Breast epithelium (tissue), 4 donors: ENCODE measurements at places on chromosomes 1 and 21.
A peak's percentile ranks its signal among the peaks of the same experiment; 100 is the strongest.

- DNase-seq = no peak
Observed at GRCh38 chr1:2088458-2088857, 38.2 kb downstream of the PRKCZ start.

- DNase-seq = no peak
Observed at GRCh38 chr21:32333953-32334673, 35.5 kb downstream of the MRAP start.

DNA sequence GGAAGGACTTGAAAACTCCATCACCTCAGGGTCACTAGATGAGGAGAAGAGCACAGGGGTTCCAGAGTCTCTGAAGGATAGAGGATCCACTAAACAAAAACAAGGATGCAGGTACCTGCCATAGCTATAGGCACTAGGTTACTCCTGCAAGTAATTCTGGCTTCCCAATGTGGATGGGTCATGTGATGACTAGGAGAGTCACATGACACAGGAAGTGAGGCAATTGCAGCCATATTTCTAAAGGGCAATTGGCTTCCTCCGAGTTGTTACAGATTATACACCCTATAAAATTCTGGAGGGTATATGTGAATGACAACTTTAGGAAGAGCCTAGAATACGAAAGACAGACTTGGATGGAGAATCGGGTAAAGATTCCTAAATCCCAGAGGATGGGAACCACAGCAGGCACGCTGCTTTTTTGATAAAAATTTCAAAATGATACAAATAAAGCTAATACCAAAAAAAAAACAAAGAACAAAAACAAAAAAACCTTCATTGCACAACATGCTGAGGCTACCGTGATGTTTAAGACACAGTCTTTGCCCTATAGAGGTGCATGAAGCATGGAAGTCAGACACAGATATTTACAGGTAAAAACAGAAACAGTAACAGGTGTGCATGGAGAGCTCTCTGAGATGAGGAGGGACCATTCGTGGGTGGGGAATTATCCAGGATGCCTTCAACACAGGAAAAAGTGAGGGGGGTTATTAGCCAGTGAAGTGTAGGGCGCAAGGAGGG is 10.5 kb downstream of the MTX1 start:
- DNase-seq = no peak

DNA sequence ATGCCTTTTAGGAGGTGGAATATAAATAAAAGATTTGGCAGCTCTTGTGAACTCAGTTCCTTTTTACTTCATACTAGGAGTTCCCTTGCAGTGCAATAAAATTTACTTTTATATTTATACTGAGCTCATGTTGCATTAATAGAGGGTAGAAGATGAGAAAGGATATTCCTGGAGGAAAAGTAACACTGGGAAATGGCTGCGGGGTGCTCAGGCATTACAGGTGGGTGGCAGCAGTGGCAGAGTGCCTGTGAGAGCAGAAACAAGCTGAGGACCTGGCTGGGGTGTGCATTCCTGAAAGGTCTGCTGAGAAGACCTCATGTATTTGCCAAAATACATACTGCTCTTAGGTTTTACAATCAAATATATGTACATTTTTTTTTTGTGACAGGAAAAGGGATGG is 126.9 kb downstream of the COQ8A start:
- no peak for DNase-seq

- DNase-seq = peak; percentile 20
Observed at GRCh38 chr1:202806845-202807450, 1.3 kb downstream of the KDM5B start.

DNA sequence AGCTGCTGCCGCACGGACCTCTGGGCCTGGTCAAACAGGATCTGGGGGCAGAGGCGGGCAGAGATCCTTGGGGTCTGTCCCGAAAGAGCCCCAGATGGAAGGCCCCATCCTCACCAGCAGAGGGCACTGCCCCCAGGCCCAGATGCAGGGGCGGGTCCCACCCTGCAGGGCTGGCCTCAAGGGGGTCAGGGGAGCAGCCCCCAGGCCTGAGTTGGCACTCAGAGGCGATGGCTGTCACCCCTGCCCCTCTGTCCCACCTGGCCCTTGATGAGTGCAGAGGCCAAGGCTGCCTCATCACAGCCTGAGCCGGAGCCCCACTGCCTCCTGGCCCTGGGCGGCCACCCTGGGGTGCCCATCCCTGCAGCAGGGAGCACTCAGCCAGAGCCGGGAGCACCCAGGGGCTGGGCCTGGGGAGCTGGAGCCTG is 5.7 kb downstream of the ACAP3 start:
- no peak for DNase-seq

GRCh38 chr1:217140041-217140901 is 417.0 kb upstream of the ESRRG start:
- no peak for DNase-seq

DNA sequence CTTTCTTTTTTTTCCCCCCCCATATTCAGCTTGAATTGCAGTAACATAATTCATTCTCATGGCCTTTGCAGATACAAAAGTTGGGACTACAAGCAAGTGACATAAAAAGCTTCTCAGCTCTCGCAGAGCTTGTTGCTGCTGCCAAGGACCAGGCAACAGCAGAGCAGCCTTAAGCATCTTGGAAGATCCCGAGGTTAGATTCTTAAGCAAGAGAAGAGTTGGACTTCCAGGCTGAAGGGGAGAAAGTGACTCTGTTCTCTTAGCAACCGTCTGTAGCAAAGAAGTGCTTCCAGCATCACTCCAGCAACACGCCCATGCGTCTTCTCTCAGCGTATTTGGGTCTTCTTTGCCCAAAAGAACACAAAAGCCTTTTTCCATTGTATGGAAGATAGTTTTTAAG is 20.7 kb downstream of the AGT start:
- DNase-seq = no peak

DNA sequence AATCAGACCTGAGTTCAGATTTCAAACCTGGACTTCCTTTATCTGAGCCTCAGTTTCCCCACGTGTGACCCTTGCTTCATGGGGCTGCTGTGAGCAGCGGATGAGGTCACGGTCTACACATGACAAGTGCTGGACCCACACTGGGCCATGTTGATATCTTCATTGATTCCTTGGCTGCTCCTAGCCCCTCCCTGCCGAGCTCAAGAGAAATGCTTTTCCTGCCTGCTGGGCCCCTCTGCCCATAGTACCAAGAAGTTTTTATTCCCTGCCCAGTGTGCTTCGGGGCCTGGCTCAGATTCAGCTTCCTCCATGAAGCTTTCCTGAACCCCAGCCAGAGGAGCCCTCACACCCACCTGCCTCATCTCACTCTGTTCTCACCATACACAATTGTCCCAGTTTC is 181.6 kb downstream of the PTPRU start:
- no peak for DNase-seq

- no peak for DNase-seq
Observed at GRCh38 chr1:47783638-47784496, 213.3 kb downstream of the TRABD2B start.

DNA sequence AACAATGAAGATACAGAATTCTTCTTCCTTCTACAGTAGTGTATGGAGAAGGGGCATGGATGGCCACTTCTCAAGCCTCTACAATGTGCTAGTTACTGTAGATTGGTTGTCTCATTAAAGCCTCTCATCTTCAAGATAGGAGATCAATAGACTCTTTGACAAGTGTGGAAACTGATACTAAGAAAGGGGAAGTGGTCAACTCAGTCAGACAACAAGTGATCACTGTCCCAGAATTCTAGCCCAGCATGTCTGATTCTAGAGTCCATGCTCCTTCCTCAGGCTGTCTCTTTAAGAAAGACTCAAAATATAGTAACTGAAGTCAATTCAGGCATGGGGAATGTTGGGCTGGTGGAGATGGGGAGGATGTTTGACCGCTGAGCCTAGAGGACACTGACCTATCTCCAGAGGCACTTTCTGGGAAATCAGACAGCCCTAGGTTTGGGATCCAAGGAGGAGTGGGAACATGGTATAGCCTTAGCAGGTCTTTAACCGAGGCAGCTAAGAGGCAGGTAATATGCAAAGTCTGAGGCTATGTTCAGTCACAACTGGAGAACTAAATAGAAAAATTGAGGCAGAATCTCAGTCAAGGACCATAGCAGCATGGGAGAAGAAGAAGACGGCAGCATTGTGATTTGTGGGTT is 39.3 kb upstream of the EYA3 start:
- no peak for DNase-seq

DNA sequence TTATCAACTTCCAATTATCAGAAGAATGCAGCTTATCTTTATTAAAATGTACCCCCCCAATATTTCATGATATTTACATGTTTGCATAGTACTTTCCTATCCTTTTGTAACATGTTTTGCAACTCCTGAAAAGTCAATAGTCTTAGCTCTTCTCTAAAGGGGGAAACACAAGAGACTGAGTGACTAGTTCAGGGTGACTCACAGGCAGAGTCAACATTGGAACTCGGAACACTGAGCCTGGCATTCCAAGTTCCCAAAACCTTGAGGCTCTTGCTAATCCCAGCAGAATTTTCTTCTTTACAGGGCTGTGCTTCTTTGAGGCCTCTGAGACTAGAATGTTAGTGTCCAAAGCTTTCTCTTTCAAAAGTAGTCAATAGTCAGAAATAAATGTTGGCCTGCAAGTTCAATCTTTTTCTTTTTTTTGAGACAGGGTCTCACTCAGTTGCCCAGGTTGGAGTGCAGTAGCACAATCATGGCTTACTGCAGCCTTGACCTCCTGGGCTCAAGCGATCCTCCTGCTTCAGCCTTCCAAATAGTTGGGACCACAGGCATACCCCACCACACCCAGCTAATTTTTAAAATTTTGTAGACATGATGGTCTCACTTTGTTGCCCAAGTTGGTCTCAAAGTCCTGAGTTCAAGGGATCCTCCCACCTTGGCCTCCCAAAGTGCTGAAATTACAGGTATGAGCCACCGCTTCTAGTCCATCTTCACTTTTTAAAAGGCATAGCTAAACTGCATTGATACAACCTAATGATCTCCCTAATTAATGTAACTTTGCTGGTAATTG is 37.5 kb downstream of the ZNF281 start:
- no peak for DNase-seq

DNA sequence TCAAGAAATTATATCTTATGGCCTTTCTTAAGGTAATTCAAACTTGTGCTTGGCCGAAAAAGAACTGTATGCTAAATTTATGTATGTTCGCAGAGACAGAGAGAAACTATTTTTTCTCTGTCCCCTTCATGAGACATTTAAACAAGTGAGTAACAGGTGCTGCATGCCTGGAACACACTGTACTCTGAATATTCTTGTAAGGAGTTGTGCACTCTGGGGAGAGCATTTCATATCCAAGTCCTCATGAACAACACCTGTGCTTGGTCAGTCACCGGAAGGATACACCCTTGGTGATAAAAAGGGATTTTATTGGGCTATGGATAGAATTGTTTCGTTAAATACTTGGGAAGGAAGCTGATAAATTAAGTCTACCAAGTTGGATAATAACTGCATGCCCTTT is 220.8 kb upstream of the NRIP1 start:
- no peak for DNase-seq

- DNase-seq = peak; percentile 14
Observed at GRCh38 chr1:4175566-4176405, 275.7 kb upstream of the C1orf174 start.

DNA sequence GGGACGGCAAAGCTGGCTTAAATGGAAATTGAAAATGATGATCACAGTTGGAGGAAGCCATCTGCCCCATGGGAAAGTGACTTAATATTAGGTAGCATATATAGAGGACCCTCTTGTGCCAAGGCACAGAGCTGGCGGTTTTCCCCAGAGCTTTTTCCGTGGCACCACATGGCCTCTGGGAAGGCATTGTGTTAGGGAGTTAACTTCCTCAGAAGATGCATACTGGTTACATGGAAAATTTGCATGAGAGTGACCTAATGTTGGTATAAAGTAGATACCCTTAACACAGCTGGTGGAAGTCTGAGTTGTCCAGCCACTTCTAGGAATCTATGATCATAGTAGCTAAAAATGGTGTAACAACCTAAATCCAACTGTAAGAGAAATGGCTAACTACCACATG is 27.3 kb downstream of the CAP1 start:
- no peak for DNase-seq
